ENCODE measurements at places on chromosomes 2 and 18.

- DNase-seq, result no peak
Measured at GRCh38 chr2:224162122-224162521, 123.0 kb upstream of the SERPINE2 start.

DNA sequence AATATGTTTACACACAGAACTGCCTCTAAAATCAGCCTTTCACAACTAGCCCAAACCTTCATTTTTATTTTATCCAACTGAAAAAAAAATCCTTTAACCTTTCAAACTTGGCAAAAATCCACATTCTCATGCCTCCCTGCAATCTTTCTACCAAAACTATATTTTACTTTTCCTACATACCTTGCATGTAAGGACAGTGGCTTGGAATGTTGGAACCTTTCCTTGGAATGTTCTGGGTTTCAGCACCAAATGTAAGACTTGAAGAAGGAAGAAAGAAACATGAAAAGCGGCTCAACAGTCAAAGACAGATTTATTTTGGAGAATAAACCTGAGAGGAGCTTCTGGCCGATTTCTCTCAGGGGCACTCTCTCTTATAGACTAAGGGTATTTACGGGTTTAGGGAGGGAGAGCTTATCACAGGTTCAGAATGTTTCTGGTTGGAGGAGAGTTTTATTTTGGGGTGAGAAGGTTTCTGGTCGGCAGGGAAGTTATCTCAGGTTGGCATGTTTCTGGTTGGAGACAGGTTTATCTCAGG, 79.7 kb downstream of the RRM2 start:
- DNase-seq, result no peak

DNA sequence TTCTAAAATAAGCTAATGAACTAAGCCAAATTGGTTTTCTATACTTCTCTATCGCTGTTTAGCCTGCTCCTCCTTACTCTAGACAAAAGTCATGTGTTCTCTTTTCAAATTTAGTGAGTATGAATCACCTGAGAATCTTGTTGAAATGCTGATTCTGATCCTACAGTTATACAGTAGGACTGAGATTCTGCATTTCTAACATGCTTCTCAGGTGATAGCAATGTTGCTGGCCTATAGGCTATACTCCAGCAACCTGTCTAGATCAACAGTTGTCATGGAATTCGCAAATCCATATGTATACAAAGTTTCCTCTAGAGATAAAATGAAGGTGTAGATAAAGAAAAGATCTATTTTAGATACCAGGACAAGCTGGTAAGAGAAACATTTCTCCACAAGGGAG, 62.9 kb downstream of the MEMO1 start:
- DNase-seq, result no peak

- no peak for DNase-seq
Measured at GRCh38 chr18:3084206-3084605, 71.3 kb upstream of the LPIN2 start.
